Left renal pelvis (tissue), 4 donors: ENCODE measurements at places on chromosomes 4 and X. TPM values are rescaled to one million over a fixed set of nuclear protein-coding genes. Genes with fewer than 3 reads are reported as not detected.

- DNase-seq: peak; percentile 63
Measured at GRCh38 chr4:138182838-138183426, 59.2 kb downstream of the SLC7A11 start.

- DNase-seq: no peak
Measured at GRCh38 chrX:136572030-136572429, 40.0 kb downstream of the VGLL1 start.

The COX7B2 gene
- not detected for polyA plus RNA-seq

GRCh38 chr4:146330392-146330791 is 116.1 kb downstream of the REELD1 start:
- no peak for DNase-seq

DNA sequence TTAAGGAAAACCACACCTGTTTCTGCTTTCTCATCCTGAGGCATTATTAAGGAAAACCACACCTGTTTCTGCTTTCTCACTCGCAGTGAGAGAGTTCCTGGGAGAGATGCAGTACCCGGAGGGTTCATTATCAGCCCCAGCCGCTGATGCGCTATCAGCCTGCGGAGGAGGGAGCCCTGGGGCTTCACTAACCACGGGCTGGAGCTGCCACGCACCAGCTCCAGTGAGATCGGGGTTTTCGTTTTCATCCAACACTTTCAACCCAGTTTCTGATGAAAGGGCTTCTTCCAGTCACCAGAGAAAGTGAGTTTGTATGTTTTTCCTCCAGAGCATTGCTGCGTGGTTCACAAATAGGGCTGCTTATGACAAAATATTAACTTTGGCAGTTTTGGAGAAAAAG is 93.2 kb upstream of the PRKX start:
- no peak for DNase-seq

DNA sequence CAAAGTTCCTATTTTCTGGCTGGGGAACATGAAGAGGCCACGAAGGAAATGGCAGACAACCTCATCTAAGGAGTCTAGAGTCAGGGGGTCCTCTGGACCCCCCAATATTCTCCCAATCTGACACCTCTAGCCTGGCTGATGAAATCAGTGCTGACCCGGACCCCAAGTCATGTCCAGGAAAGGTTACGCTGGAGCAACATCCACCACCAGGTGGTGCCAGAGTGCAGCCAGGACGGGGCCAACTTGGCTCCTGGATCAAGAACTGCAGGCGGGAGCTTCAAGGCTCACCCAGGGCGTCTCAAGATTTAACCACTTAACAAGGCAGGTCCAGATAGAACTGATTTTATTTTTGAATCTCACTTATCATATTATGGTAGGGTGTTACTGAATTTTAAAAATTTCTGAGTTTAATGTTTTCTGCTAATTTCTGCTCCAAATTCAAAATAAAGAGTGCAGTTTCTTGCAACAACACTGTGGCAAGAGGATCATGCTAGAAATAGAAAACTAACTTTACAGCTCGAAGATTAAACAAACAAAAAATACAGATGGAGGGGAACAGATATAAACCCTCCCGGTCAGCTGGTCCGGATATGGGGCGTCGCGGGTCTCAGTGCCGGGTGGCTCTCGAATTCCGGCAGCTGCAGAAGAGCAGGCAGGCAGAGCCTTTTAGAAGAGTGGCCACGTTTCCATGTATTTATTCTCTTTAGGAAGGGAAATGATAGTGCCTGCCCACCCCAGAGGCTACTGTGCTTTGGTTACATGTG is 135.5 kb downstream of the AFAP1 start:
- no peak for DNase-seq

DNA sequence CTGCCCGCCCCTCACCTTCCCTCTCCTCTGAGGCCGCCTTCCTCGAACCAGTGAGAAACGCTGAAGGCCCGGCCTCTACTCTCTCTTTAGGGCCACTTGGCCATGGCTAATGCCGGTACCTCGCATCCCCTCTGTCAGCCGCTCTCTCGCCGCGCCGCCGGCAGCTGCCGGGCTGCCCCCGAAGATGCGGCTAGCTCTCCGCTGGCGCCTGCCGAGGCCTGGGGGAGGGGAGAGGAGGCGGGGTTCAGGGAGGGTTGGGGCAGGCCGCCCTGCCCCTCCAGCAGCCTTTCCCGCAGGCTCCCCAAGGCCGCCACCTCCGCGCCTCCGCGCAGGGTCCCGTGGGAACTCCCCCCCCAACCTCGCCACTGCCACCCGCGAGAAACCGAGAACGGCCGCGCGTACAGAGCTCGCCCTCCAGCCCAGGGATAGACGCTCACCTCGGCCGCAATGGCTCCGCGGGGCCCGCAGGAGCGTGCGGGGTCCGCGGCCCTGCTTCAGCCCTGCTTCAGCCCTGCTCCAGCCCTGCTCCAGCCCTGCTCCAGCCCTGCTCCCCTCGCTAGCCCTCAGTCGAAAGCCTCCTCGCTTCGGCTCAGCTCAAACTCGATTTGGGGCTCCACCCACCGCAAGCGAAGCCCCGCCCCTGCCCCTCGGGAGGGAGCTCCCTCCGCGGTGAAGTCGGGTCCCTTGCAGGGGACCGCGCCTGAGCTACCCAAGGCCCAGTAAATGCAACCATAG is at the start of gene HUWE1:
Gene HUWE1, minus strand, starts transcription at position 569 of the 735 bp plus-strand sequence. CDS start 32,612 bp downstream, outside the sequence.
- DNase-seq: no peak

The GPR173 gene
- polyA plus RNA-seq: 24.5 TPM

The HERC6 gene
- polyA plus RNA-seq: 8.7 TPM

DNA sequence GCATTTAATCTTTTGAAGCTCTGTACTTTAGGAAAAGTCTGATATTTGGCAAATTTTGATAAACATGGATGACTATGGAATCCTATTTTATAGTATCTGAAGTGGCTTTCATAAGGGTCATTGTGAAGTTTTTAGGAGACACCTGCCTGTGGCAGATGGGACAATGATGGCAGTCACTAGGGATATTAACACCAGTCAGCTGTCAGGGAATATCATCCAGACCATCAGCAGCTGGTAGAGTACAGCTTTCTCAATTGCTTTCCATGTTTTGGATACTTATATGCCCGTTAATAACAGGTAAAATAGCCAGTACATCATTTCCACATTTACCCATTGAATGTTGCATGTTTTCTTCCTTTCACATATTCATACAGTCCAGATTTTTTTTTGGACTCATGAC is 39.1 kb downstream of the NPNT start:
- DNase-seq: no peak

The TENM3 gene
- 18.3 TPM for polyA plus RNA-seq

The FGD1 gene
- 19.4 TPM for polyA plus RNA-seq

The USP26 gene
- polyA plus RNA-seq: not detected

DNA sequence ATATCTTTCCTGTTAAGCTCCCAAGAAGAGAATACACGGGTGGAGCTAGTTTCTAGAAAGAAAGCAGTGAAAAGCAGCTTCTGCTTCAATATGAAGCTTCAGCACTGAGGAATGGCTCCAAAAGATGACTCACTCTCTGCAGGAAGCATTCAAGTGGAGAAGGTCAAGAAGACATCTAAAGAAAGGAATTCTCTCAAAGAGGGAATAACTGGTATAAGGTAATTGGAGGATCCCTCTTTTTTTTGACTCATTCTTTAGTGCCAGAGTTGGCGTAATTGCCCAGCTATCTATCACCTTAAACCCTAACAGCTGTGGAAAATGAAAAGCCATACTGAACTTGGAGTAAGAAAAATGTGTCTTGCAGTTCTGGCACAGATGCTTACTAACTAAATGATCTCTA is 3.5 kb downstream of the EDA2R start:
- no peak for DNase-seq

DNA sequence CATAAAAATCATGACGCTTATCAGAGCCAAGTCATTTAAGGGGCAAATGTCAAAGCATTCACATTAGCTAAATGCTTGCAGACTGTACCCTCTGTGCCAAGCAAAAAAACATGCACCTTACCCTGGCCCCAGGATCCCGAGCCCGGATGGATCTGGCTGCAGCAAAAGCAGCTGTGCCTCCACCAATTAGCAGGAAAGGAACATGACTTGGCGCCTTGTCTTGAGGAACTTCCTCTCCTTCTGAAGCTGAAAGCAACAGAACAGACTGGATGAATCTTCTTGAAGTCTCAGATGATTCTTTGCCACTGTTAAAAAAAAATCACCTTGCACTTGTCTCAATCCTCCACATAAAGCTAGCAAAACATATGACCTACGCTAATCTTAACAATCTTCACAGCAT is 18.0 kb downstream of the AIFM1 start:
- no peak for DNase-seq

DNA sequence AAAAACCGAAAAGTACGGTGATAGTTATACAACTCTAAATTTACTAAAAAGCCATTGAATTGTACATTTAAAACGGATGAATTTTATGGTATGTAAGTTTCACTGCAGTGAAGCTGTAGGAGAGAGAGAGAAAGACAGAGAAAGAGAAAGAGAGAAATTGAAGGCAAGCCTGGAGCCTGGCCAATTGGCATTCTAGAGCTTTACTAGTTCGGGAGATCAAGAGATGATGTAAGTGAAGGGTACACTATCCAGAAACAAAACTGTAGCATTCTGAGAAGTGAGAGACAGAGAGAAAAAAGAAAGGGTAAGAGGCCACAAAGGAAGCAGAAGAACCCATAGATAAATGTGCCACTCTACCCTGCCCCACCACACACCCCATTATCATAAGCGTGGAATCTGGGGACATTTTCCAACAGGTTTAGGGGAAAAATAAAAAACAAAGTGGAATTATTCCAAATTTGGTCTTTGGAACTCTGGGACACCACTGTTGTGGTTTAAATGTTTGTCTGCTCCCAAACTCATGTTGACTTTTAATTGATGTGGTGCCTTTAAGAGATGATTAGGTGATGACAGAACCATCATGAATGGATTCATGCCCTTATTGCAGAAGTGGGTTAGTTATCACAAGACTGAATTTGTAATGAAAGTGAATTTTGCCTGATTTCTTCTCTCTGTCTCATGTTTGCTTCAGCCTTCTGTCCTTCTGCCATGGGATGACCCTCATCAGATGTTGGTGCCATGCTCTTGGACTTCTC is 123.0 kb upstream of the PLS3 start:
- no peak for DNase-seq

The GAGE13 gene
- not detected for polyA plus RNA-seq

The BTK gene
- polyA plus RNA-seq: 2.9 TPM

GRCh38 chrX:105553118-105553517 is 269.2 kb upstream of the NRK start:
- no peak for DNase-seq
